Right ventricle myocardium superior (tissue), 1 donor: ENCODE measurements at places on chromosomes 6 and 20.

DNA sequence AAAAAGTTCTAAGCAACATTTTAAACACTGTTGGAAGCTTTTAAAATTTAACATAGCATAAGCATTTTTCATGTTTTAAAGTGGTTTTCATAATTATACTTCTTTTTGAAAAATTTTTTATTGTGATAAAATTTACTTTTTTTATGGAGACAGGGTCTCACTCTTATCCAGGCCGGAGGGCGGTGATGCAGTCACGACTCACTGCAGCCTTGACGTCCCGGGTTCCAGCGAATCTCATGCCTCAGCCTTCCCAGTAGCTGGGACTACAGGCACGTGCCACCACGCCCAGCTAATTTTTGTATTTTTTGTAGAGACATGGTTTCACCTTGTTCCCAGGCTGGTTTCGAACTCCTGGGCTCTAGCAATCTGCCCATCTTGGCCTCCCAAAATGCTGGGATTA lies 46.1 kb upstream of the TULP4 start:
- DNase-seq: no peak

DNA sequence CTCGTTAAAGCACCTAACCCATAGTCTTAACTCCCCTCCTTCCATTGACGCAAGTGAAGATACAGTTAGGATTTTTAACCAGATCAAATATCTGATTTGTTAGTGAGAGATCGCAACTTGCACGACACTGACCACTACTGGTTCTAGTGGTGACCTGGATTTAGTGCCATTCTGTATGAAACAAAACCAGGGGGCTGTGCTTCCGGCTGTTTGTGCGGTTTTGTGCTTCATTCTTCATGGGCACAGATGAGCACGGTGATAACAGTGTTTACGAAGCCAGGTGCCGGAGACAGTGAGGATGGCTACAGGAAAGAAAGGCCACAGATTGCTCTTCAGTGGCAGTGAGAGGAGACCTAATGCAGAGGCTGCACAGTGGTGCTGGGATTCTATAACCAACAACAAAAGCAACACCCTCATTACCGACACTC lies 75.5 kb downstream of the NOL4L start:
- DNase-seq: no peak

GRCh38 chr6:85456782-85457181 lies 6.9 kb downstream of the NT5E start:
- no peak for DNase-seq

- DNase-seq: no peak
Observed at GRCh38 chr6:82033631-82034211, 213.8 kb downstream of the IBTK start.

DNA sequence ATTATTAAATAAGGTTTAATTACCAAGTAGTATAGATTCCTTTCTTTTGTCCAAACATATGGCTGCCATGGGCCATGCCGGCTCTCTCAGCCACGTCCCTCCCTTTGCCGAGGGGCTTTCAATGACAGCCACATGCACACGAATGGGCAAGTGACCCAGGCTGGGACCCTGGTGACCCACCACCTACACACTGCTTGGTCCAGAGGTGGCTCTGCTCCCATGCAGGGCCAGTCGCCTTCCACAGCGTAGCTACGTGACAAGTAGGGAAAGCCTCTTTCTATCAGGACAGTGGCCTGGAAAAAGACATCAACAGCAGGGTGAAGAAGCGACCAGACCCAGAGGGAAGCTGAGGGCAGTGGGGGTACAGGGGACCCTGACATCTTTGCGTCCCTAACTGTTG lies 152.8 kb upstream of the CST7 start:
- no peak for DNase-seq

GRCh38 chr6:127550403-127550802 lies 26.6 kb upstream of the C6orf58 start:
- DNase-seq: no peak

DNA sequence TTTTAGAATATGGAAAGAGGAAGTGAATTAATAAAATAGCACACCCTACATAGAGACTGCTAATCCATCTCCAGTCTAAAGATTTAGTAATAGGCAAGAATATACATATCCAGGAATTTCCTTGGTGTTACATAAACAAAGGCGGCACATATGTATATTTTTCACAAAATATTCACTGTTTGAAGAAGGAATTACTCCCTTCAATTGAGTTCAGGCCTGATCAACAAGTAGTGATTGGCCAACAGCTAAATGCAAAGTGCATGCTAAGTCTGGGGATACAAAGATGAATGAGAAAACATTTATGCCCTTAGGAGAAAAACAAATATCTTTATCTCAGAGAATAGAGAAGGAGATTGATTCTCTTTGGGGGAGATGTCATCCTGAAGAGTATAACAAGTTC lies 6.5 kb upstream of the HCRTR2 start:
- no peak for DNase-seq

GRCh38 chr6:24929242-24929641 lies 6.5 kb downstream of the RIPOR2 start:
- no peak for DNase-seq
